ENCODE measurements at places on chromosomes 7 and 10. TPM values are rescaled to one million over a fixed set of nuclear protein-coding genes. Genes with fewer than 3 reads are reported as not detected.

SFTPA1 gene
- not detected for polyA plus RNA-seq

GRCh38 chr7:50355817-50356178 lies 51.3 kb downstream of the IKZF1 start:
- no peak for DNase-seq

PNLIP gene
- not detected for polyA plus RNA-seq

DNA sequence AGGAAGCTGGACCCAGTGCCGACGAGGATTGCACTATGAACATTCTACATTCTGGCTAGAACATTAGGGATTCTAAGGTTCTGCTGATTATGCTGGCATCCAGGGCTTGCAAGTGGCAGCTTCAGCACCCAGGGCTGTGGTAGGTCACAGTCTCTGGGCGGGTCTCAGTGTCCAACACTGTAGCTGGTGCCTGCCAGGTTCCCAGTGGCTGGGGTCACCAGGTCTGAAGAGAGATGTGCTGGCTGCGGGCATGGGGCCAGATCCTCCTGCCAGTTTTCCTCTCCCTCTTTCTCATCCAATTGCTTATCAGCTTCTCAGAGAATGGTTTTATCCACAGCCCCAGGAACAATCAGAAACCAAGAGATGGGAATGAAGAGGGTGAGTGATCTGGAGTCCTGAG lies at the start of gene PTTG1IP2:
Gene PTTG1IP2, plus strand, starts transcription at position 86 of the 400 bp plus-strand sequence. Its CDS starts 148 bp downstream, at position 234.
- DNase-seq, result no peak

GRCh38 chr7:157763279-157764000 lies 426.6 kb downstream of the DNAJB6 start:
- no peak for DNase-seq
